ENCODE measurements at places on chromosomes 11 and 22. TPM values are rescaled to one million over a fixed set of nuclear protein-coding genes. Genes with fewer than 3 reads are reported as not detected.

- ATAC-seq, result no peak
Observed at GRCh38 chr22:48205790-48206189, 1443.3 kb downstream of the TBC1D22A start.

DNA sequence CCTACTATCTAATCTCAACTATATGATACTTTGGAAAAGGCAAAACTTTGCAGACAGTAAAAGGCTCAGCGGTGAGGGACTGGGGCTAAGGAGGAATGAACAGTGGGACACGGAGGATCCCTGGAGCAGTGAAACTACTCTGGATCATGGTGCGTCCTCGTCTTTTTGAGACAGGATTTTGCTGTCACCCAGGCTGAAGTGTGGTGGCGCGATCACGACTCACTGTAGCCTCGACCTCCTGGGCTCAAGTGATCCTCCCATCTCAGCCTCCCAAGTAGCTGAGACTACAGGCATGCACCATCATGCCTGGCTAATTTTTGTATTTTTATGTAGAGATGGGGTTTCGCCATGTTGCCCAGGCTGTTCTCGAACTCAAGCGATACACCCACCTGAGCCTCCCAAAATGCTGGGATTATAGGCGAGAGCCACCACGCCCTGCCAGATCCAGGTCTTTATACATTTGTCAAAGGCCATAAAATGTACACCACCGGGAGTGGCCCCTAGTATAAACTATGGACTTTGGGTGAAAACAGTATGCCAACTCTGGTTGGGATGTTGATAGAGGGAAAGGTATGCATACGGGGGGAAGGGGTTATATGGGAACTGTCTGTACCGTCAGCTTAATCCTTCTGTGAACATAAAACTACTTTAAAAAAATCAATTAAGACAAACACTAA, 28.0 kb upstream of the CYP2D6 start:
- ATAC-seq, result no peak

- peak; percentile 88 for ATAC-seq
Observed at GRCh38 chr22:44448271-44448830, 49.7 kb downstream of the RTL6 start.

DNA sequence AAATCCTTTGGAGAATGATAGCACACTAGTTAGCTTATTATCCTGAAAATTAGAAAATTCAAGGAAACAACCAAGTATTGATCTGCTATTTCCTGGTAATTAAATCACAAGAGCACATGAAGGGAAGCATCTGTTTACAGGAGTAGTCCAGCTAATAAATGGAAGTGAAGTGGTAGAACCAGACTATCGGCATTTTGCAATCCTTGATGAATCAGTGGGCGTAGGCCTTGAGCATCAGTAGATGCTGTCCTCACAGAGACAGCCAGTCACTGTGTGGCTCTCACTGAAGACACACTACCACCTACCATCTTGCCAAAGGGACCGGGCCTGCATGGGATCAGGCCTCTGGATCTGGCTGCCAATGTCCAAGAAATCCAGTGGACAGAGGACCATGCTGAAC, 69.8 kb downstream of the FBLN1 start:
- ATAC-seq, result peak; percentile 54

The NOX4 gene
- total RNA-seq, result 23.7 TPM

GRCh38 chr22:10961043-10961860, 4566.7 kb upstream of the OR11H1 start:
- ATAC-seq, result no peak

- no peak for ATAC-seq
Observed at GRCh38 chr11:60905047-60905446, 1.3 kb downstream of the PRPF19 start.

The DNAJB7 gene
- total RNA-seq, result not detected

GRCh38 chr11:92859156-92859690, 110.2 kb upstream of the MTNR1B start:
- ATAC-seq, result no peak

The NRGN gene
- total RNA-seq, result 2.4 TPM

The RGL4 gene
- not detected for total RNA-seq

- ATAC-seq, result no peak
Observed at GRCh38 chr22:29870574-29870973, 12.4 kb upstream of the MTMR3 start.

- ATAC-seq, result no peak
Observed at GRCh38 chr22:34308101-34308500, 387.8 kb upstream of the LARGE1 start.

- peak; percentile 40 for ATAC-seq
Observed at GRCh38 chr11:30585125-30585891, 845 bp downstream of the MPPED2 start.

GRCh38 chr11:96293598-96294021, 49.4 kb downstream of the MAML2 start:
- ATAC-seq, result no peak

DNA sequence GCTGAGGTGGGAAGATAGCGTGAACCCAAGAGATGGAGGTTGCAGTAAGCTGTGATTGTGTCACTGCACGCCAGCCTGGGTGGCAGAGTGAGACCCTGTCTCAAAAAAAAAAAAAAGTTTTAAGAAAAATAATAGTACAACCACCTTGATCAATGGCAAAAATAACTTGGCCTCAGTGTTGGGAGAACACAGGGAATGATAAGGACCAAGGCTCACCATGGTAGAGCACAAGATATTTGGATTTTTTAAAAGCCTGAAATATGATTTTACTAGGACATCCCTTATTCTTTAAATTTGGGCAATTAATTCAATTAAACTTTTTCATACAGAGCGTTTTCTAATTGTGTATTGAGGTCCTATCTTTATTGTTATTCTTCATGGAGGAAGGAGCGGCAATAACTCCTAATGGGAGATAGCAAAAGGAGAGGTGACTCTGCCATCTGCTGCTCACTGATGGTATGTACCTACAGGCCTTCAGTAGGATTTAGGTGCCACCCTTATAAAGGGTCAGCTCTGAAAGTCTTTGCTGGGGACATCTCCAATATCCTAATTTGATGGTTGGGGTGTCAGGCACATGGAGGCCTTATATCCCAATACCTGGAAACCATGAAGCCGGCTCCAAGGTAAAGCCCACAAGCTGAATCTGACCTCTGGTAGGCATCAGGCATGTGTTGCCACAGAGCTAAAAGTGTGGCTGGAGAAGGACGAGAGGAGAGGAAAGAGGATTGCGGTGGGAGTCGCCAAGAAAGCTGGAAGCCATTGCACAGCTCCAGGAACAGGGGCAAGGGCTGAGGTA, 21.9 kb upstream of the POLD3 start:
- no peak for ATAC-seq

GRCh38 chr11:118928870-118929500, 3.3 kb upstream of the BCL9L start:
- peak; percentile 44 for ATAC-seq

- ATAC-seq, result no peak
Observed at GRCh38 chr11:119607726-119608125, 121.3 kb downstream of the NECTIN1 start.

DNA sequence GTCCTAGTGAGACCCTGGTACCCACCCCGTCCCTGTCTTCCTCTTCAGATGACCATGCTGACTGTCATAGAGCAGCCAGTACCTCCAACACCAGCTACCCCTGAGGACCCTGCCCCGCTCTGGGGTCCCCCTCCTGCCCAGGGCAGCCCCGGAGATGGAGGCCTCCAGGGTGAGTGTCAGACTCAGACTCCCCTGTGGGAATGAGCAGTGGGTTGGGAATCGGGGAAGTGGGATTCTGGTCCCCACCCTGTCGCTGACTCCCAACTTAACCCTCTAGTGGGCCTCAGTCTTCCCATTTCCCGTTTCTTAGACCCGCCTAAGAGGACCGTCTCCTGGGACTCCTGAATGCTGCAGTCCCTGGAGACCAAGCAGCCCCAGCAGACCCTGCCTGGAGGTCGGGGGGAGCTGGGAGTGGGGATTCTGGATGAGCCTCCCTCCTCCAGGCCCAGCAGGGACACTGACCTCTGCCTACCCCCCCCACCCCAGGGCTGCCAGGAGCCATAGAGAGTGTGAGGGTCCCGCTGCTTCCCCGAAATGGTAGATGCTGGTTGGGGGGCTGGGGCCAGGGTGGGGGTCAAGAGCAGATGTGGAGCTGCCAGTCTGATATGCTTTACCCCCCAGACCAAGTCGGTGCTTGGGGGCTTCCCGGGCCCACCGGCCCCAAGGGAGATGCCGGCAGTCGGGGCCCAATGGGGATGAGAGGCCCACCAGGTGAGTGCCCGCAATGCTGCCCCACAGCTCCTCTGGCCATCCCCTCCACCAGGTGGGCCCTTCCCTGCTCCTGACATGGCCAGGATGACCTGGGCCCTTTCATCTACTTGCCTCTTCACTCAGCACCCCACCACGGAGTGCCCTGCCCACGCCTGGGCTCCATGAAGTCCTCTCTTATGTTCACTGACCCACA, 25.5 kb downstream of the EMID1 start:
- ATAC-seq, result no peak

DNA sequence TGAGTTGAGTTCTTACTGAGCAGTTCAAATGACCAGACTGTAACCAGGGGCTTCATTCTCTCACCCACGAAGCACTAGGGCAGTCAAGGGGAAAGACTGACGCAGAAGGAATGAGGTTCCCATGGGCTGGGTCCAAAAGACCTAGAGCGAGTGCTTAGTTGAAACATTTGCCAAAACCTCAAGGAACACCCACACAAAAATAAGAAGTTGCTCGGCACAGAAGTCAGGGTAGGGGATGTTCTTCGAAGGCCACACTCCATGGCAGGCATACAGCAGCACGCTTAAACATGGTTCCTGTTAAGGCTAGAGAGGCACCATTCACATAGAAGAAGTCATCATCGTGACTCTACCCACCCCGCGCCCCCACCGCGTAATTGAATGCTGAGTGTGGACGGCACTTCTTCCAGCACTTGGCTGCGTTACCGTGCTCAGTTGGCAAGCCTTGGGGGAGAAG, 52.9 kb downstream of the TIMP3 start:
- no peak for ATAC-seq

The KRTAP5-1 gene
- not detected for total RNA-seq

DNA sequence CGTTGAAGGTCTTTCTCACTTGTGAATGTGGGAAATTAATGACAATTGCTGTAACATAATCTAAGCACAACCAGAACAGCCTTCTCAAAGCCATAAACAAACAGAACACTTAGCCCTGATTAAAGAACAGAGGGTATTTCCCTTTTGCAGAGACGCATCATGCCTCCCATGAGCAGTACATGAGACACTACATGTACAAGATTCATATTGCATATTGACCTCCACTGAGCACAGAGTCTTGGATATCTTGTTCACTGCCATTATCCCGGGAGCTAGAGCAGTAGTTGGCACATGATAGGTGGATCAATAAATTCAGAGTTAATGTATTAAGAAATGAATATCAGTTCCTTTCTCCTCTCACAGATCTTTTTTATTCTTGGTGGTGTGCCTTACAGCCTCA, 1194.3 kb upstream of the TENM4 start:
- no peak for ATAC-seq

The OOSP4B gene
- total RNA-seq, result not detected

GRCh38 chr11:125170001-125170509, 5.5 kb downstream of the PKNOX2 start:
- no peak for ATAC-seq

The HTR3B gene
- not detected for total RNA-seq

The ESAM gene
- 17.6 TPM for total RNA-seq

DNA sequence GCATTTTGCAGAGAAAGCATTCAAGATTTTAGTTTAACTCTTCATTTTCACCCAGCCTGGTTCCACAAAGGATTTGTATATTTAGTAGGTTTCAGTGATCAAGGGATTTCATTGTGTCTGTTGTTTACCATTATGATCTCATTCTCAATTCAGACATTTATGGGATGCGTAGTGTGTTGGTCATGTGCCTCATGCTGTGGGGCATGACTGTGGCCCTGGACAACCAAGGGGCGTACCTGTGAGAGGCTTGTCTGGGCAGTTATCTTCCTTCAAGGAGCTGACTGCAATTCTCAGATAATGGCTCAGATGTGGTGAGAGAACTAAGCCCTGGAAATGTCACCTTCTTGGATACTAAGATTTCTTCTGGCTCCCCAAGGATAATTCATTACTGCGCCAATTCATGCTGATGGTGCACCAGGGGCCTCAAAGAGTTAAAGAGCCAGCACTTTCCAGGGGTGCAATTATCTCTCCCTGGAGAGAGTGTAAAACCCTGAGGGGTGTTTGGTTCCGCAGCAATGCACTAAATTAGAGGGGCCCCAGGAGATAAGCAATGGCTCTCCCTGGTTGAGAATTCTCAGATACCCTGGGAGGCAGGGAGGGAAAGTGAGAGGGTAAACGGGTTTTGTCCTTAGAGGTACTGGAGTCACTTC, 32.2 kb downstream of the SLC6A5 start:
- no peak for ATAC-seq

DNA sequence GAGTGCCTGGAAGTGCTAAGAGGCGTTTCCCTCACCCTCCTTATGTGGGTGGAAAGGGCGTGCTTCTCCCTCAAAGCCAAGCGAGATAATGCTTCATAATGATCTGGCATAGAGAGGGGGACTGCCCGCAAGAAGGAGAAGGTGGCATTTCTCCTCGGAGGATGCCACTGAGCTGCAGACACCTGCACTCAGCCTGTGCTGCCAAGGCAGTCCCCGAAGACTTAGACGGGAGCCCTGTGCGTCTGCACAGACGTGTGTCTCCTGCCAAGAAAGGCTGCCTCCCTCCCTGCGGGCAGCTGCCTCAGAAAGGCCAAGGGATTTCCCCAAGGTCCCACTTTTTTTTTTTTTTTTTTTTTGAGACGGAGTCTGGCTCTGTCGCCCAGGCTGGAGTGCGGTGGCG, 48.1 kb upstream of the SPATA19 start:
- no peak for ATAC-seq

GRCh38 chr11:134248910-134249480, 4.2 kb downstream of the THYN1 start:
- ATAC-seq, result no peak

The MAPK11 gene
- total RNA-seq, result 6.8 TPM

DNA sequence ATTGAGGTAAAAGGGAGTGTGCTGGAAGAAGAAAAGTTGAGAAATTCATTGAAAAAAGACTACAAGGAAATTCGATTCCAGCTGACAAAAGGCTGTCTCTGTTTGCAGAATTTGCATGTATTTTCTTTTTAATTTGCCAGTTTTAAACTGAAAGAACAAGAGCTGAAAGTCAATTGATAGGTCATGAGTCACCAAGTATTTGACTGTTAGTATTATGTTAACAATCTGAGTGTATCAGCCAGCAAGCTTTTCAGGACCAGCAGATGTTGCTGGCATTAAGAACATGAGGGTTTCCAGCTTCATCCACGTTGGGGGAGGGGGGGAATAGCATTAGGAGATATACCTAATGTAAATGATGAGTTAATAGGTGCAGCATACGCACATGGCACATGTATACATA, 726.7 kb downstream of the METTL15 start:
- no peak for ATAC-seq

GRCh38 chr22:30863081-30863833, 105.3 kb downstream of the MORC2 start:
- no peak for ATAC-seq

GRCh38 chr22:24523873-24524272, 28.7 kb downstream of the UPB1 start:
- no peak for ATAC-seq

Measured in gastroesophageal sphincter (tissue), 4 donors.